ENCODE measurements at places on chromosomes 2 and 18.

GRCh38 chr18:79523736-79524180, 128.0 kb downstream of the NFATC1 start:
- peak; percentile 56 for DNase-seq

- DNase-seq = no peak
Measured at GRCh38 chr2:27091746-27092695, 5.4 kb downstream of the KHK start.

DNA sequence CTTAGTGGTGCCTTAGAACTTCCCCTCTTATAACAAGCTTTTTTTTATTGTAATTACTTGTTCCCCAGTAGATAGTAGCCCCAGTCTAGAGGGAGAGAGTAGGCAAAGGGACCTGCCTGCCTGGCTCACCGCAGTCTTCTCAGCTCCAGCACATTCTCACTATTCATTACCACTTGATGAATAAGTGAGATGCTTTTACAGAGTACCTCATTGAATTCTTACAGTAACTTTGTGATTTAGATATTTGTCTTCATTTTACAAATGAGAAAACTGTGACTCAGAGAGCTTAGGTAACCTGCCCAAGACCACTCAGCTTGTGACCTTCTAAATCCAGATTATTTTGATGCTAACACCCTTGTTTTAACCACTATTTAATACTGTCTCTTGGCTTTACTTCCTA, 77.8 kb downstream of the CHRNA1 start:
- DNase-seq = no peak

GRCh38 chr18:74476140-74476539, 19.0 kb upstream of the DIPK1C start:
- DNase-seq = no peak

Measured in stimulated activated CD8-positive, alpha-beta memory T cell treated with anti-CD3 and anti-CD28 coated beads, Interleukin-12 subunit alpha, Interleukin-12 subunit beta, amount 100 ng/mL, for 4 hours (primary cell).